ENCODE measurements at places on chromosomes 2 and 18.
A peak's percentile ranks its signal among the peaks of the same experiment; 100 is the strongest.

- DNase-seq, result no peak
Measured at GRCh38 chr2:236604575-236605344, 35.1 kb downstream of the ACKR3 start.

DNA sequence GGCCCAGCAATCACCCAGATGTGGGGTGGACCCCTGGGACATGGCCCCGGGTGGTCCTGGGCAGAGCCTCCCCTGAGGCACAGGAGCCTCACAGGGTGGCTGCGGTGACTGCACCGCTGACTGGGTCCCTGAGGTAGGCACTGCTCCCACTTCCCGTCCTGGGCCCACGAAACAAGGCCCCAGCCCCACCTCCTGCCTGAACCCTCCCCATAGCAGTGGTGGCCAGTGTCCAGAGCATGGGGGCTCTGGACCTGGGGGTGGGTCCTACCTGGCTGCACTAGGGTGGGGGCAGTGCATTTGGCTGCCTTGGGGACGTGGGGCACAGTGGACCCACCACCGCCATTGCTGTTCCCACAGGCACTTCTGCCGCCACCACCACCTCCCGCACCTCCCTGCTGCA lies 39.4 kb downstream of the TDRD15 start:
- DNase-seq, result no peak

GRCh38 chr2:12737297-12737696 lies 20.6 kb downstream of the TRIB2 start:
- DNase-seq, result no peak

DNA sequence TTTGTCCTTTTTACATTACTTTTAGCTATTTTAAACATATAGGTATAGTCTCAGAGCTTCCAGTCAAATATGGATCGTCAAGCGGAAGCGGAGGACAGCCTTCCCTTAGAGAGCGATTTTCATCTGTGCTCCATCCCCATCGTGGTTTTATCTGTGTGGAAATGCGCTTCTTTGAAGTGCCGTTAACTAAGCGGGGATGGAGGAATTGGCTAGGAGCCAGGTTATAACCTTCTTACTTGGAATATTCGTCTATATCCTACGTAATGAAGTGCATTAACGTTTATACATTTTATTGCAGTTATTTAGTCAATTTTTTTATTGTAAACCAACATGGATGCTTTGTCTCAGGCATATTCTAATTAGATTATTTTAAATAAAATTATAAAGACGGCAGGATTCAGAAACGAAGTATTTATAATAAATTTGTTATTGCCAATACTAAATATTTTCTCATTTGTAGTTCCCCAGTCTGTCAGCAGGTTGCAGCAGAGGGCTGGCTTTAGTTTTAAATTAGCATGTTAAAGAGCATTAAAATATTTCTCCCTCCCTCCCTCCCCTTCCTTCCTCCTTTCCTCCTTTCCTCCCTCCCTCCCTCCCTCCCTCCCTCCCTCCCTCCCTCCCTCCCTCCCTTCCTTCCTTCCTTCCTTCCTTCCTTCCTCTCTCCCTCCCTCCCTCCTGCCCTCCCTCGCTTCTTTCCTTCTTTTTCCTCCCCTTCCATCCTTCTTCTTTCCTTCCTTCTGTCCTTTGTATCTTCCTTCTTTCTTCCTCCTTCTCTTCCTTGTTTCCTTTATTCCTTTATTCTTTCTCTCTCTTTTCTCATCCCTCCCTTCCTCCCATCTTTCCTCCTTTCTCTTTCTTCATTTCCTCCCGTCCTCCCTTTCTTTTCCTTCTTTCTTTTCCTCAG lies 80.6 kb upstream of the DOCK10 start:
- peak; percentile 45 for DNase-seq

- DNase-seq, result no peak
Measured at GRCh38 chr2:61460163-61460562, 10.7 kb downstream of the USP34 start.

DNA sequence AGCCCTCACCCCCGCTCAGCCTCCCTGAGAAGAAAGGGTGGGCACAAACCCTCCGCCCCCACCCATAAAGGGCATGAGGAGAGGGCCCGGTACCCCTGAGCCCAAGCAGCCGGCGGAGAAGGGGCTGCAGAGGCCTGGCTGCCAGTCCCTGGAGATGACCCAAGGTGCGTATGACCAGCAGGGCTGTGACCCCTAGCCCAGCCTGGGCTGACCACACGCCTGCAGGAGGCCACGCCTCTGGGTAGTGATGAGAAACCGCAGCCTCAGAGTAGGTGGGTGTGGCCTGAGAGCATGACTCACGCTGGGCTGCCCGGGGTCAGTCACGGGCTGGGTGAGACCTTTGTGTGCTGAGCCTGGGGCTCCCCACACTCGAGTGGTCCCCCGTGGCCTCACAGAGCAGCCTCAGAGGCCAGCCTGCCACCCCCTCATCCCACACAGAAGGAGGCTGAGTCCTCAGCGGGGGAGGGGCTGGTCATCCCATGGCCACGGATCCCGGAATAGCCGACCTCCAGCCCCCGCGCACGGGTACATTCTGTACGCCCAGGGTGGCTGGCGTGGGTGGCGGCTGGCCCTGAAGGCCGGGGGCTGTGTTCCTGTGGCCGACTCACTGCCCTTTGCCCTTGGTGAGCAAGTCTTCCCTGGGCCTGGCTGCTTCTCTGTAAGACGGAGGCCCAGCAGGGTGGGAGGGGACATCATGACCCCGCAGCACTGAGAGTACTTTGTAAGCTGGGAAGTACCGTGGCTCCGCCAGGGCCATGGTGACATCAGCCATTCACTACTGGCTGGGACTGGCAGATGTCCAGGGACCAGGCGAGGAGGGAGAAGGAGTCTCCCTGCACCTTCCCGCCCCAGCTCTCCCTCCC lies 110.8 kb upstream of the OTOS start:
- DNase-seq, result peak; percentile 33

DNA sequence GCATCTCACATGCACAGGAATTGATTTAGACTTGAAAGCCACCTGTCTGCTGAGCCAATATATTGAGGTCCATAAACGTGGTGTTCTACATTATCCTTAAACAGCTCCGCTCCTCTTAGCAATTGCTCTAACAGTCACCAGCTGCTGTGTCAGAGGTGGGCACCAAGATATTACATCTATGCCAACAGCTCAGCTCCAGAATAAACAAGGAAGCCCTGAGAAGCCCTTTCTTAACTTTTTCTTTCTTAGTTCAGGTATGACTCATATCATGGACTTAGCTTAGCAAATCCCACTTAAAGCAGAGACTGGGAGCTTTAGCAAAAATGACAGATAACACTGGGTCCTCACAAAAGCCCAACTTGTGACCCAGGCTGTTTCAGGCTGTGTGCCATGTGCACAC lies 436.6 kb downstream of the IRS1 start:
- DNase-seq, result no peak

- no peak for DNase-seq
Measured at GRCh38 chr2:121897335-121897970, 142.0 kb downstream of the TSN start.

- DNase-seq, result peak; percentile 66
Measured at GRCh38 chr2:186256540-186256939, 229.5 kb upstream of the ZC3H15 start.

DNA sequence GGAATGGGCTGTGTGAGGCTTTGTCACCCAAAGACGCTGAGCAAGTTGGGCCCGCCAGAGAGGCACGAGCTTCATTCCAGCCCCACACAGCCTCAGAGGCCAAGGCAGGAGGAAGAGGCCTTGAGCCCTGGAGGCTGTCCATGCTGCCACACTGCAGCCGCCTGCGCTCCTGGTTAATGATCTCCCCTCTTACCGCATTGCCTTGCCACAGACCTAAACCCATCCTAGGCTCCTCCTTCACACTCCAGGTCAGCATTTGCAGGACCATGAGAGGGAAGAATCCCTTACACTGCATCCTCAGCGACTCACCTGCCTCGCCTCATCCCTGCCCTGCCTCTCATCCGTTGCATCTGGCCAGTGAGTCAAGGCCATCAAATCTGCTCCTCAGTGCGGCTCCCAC lies 24.6 kb downstream of the KIF3C start:
- no peak for DNase-seq

DNA sequence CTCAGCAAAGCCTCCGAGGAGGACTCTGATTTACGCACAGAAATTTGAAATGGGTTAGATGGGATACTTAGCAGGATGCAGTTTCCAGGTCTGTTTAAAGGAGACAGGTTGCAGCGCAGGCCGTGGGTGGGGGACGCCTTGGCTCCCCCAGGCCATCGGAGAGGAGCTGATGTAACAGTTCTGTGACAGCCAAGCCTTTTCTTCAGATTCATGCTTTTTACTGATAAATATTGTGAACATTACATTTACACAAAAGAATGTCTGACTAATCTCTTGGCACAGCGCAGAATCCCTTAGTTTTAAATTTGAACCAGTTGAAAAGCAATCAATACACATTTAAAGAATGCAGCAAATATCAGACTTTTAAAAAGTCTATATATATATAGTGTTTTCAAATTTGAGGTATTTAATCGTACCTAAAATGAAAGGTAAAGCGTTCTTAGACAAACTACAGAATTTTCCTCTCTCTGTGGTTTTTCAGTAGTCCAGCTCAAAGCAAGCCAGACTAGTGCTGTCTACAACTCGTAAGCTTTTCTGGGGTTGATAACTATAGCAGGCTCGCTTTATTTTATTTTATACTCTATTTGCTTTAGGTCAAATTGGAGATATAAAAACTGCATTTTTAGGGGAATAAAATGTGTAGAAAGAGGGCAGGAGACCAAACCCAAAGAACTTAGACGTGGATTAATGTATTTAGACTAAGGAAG lies 221.9 kb downstream of the PIEZO2 start:
- DNase-seq, result no peak

DNA sequence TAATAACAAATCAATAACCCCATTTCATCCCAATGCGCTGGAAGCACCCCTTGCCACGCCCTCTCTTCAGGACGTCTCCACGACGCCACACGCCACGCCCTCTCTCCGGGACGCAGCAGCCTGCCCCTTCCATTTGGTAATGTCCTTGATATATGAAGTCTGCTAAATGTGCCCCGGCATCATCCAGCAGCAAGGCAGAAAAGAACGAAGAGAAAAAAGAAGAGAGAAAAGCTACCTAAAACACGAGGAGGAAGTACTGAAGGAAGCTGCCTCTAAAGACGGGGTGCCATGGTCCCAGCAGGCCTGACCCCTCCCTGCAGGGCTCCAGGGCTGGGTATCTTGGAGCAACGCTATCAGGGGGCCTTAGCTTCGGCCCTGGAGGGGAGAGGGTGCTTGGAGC lies 41.8 kb downstream of the CNGA3 start:
- DNase-seq, result no peak

GRCh38 chr2:103161456-103162289 lies 399.8 kb downstream of the TMEM182 start:
- DNase-seq, result peak; percentile 7

- no peak for DNase-seq
Measured at GRCh38 chr18:45666520-45666919, 51.2 kb downstream of the SLC14A2 start.

- DNase-seq, result peak; percentile 35
Measured at GRCh38 chr2:100320547-100321178, 1.6 kb downstream of the LONRF2 start.

GRCh38 chr2:102780467-102780866 lies 18.6 kb downstream of the TMEM182 start:
- DNase-seq, result no peak

DNA sequence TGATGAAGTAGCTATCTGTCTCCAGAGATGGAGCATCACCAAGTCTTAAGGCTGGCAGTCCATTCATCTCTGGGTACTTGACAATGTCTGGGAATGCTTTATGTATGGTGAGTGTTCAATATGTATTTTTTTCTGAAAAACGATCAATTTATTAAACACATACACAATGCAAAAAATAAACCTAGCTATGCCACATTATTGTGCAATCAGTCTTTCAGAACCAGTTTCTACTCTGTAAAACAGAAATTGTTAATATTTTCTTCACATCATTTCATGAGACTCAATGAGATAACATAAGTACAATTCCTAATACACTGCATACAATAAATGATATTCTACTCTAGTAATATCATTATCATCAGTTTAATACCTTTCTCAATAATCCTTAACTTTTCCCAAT lies 122.5 kb downstream of the PIGN start:
- DNase-seq, result no peak

GRCh38 chr18:12802538-12802937 lies 81.5 kb downstream of the PTPN2 start:
- DNase-seq, result no peak

DNA sequence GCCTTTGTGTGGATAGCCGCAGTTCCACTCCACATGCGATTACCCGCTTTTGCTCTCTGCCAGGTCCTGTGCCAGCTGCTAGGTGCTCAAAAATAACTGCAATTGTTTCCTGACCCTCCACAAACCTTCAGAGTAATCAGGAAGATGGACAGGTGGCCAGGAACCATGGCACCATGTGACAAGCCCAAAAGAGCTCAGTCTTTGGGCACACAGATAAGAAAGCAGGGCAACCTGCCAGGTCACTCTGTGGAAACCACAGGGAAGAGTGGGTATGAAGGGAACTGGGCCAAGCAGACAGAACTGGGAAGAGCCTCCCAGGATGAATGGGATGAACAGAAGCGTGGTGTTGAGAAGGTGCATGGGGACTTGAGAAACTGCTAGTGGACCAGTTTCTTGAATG lies 79.4 kb upstream of the AGAP1 start:
- DNase-seq, result peak; percentile 53

GRCh38 chr2:6694555-6694954 lies 171.2 kb downstream of the CMPK2 start:
- no peak for DNase-seq

DNA sequence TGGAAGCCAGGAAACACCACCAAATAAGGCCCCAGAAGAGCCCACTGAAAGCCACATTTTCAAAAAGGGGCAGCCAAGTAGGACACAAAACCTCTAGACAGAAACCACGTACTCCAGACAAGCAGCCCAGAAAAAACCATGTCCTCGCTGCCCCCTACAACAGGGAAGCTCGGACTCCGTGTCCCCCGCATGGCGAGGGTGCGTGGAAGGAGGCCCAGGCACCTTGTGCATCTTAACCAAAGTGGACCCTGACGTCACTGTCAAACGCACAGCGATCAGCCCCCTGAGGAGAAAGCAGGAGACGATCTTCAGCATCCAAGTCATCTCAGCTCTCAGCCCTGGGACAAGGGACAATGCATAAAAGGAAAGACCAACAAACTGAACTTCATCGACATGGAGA lies 168.4 kb downstream of the EIPR1 start:
- DNase-seq, result no peak

- no peak for DNase-seq
Measured at GRCh38 chr2:136286423-136286822, 168.5 kb upstream of the CXCR4 start.

GRCh38 chr2:105125428-105125827 lies 87.6 kb downstream of the MRPS9 start:
- DNase-seq, result no peak

- DNase-seq, result no peak
Measured at GRCh38 chr2:179692610-179693009, 168.8 kb downstream of the ZNF385B start.

GRCh38 chr18:415047-415446 lies 85.5 kb downstream of the COLEC12 start:
- no peak for DNase-seq
